ENCODE measurements at places on chromosomes 1 and 21.

DNA sequence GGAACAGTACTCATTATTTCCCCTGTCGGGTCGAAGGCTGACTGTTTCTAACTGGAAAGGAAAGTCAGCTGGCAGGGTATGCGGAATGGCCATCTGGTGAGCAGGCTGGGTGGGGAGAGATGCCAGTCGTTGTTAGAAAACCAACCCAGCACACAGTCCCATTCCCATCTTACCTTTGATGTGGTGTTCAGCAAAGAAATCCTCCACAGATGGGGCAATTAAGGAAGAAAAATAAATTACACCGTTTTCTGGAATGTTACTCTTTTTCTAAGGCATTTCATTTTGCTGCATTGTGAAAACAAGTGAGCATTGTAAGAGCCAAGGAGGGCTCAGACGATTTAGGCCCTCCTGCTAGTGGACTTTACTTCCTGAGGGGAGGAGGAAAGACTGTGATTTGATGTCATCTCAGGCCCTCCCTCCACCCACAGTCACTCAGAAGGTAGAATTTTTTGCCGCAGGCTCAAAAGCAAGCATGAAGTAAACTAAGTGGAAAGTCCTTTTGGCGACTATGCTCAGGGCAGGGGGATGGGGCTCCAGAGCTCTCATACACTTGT, at the start of gene SLC16A4:
Gene SLC16A4 (minus strand): TSS at position 335 of the 554 bp plus-strand sequence. CDS start 1,703 bp downstream, outside the sequence.
- no peak for DNase-seq

GRCh38 chr1:43463479-43463878, 9.7 kb upstream of the HYI start:
- no peak for DNase-seq

DNA sequence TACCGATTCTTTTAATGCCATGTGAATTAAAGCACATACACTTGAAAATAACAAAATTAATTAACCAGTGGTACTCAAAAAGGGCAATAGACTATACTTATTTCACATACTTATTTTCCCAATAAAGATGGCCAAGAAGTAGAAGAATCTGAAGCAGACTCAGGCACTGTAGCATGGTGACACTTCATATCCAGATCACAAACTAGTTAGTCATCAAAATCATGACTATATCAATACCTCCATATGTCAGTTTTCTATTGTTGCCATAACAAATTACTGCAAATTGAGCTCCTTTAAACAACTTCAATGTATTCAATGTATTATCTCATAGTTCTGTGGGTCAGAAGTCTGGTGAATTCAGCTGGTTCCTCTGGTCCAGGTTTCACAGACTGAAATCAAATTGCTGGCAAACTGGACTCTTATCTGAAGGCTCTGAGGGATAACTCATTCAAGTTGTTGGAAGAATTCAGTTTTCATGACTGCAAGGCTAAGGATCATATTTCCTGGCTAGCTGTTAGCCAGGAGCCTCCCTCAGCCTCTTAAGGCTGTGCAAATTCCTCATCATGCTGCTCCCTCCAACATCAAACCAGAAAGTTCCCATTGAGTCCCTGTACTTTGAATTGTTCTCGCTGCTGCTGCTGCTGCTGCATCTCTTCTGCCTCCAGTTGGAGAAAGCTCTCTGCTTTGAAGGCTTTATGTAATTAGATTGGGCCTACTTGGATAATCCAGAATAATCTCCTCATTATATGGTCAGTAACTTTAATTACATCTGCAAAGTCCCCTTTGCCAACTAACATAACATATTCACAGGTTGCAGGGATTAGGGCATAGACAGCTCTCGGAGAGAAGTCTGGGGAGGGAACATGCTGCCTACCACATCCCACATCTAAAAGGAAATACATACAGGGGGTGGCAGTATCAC, 91.5 kb downstream of the MRPL39 start:
- DNase-seq: no peak

- no peak for DNase-seq
Measured at GRCh38 chr1:206540044-206540780, 32.9 kb downstream of the RASSF5 start.

- no peak for DNase-seq
Measured at GRCh38 chr1:66283622-66284041, 250.3 kb upstream of the SGIP1 start.

DNA sequence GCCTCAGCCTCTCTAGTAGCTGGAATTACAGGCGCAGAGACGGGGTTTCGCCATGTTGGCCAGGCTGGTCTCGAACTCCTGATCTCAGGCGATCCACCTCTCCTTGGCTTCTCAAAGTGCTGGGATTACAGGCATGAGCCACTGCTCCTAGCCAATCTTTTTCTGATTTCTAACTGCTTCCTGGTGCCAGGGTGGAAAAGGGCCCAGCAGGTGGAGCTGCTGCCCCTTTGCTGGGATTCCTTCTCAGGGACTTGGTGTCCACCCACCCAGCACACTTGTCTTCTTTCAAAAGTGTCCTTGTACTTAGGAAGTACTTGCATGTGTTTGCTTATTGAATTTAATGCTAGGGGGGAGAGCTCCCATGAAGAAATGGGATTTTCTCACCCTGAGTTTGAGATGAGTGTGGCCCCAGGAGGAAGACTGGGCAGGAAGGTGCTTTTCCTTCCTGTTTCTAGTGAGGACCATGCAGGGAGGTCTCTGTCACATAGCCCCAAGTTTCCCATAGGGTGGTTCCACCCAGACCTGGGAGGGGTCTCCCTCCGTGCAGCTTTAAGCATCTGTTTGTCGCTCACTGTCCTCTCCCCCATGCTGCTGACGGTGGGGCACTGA, 14.2 kb downstream of the UTP11 start:
- DNase-seq: no peak

GRCh38 chr1:24186711-24186992, 437 bp downstream of the IFNLR1 start:
- no peak for DNase-seq

DNA sequence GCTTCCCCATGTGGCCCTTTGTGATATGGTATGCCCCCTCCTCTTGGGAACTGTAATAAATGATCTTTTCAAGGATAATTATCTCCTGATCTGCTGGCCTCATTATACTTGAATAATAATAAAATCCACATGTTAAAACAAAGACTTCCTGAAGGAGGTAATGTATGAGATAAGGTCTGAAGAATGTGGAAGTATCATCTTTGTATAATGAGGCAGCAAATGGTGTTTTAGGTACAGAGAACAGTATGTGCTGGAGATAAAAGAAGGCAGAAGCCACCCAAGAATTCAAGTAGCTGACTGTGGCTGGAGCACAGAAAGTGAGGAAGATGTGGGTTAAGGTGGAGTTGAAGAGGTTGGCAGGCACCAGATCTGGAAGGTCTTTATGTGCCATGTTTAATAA, 12.8 kb upstream of the COG2 start:
- DNase-seq: no peak

GRCh38 chr1:228283476-228284147, 75.8 kb downstream of the OBSCN start:
- DNase-seq: no peak

DNA sequence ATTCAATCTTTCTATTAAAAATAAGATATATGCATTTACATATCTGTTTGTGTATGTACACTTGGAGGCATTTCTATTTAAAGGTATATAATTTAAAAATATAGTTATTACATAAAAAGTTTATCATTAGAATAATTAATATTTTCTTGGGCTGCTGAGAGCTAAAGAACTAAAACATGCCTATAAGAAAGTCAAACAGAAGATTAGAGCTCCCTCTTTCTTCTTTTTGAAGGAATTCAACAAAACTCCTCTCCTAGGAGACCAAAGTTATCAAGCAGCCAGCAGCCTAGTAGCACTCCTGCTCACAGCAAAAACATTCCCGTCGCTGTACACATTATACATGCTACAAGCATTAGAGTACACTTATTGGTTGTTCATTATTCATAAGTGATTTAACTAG, 216.4 kb downstream of the VAV3 start:
- DNase-seq: no peak

- DNase-seq: no peak
Measured at GRCh38 chr1:23395154-23395724, 25.6 kb upstream of the ZNF436 start.

GRCh38 chr1:194447636-194448035, 1261.2 kb upstream of the B3GALT2 start:
- no peak for DNase-seq

DNA sequence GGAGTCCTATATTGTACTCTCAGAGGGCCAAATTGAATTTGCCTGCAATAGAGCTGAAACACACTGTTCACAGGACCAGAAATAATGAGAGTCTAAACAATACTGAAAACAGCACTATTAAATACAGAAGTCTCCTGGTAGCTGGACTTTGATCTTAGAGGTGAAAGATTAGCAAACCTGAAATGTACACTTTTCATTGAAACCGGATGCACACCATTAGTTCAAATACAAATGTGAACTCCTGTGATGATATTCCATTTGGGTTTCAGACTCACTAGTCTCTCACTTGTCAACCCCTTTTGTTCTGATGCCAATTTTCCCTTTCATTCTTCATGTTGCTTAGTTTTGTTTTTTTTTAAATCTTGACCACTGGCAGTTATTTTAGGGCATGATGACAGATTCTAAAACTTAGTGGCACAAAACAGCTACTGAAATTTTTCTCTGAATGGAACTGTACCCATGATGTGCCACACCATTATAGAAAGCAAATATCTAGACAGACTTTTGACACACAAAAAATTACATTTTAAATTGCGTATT, 5.9 kb upstream of the TNFSF4 start:
- no peak for DNase-seq

GRCh38 chr1:3399732-3400131, 54.7 kb upstream of the ARHGEF16 start:
- DNase-seq: no peak

DNA sequence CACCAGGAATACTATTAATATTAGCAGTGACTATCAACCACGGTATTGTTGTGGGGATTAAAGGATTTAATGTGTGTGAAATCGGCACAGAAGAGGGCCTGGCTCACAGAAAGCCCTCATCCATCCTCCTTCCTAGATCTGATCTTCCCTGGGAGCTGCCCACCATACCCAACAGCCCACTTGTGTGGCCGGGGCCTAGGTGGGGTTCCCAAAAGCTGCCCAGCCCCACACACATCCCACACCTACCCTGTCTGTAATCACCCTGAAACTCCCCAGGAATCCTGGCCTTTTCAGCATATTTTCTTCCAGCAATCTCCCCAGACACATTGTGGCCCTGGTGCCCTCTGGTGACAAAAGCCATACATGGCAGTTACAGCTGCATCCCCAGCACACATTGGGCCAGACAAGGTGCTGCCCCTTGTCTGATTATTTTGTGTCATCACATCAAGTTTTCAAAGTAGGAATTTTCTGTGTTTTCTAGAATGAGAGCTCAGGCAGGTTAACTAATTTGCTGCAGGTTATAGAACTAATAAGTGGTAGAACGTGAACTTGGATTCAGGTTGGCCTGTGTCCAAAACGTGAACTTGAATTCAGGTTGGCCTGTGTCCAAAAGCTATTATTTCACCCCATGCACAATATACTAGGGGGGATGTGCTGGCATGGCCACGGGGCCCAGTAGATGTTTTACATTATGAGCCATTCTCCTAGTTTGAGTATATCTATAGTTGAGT, 5.3 kb upstream of the SLC6A9 start:
- no peak for DNase-seq

- no peak for DNase-seq
Measured at GRCh38 chr1:175133673-175134435, 58.7 kb downstream of the KIAA0040 start.

DNA sequence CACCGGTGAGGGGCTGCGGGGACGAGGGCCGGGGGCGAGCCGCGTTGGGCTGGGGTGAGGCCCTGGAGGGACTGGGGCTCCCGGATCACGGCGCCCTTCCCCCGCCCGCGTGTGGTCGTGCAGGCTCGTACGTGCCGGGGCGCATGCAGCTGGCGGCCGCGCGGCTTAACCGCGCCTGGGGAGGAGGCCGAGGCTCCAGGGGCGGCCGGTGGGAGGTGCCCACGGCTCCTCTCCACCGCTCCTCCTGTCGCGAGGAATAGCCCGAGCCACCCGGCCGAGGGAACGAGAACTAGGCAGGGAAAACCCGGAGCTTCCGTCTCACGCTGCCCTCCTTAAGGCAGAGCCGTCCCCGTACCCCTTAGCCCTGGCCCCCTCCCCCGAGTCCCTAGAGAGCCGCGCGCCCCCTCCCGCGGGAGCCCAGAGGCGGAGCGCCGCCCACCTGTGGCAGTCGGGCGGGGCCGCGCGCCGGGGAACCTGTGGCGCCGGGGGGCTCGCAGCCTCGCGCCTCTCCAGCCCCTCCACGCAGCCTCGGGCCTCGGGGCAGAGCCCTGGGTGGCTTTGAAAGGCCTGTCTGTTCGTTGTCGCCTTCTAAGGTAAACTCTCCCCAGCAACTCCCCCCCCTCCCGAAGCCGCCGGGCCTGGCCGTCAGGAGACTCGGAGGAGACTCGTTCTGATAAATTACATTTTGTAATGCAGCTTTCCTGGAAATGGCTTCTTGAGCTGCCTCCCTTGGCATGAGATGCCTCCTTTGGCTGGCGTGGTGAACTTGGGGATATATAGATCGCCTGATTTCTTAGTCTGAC, 746 bp downstream of the AK4 start:
- no peak for DNase-seq

DNA sequence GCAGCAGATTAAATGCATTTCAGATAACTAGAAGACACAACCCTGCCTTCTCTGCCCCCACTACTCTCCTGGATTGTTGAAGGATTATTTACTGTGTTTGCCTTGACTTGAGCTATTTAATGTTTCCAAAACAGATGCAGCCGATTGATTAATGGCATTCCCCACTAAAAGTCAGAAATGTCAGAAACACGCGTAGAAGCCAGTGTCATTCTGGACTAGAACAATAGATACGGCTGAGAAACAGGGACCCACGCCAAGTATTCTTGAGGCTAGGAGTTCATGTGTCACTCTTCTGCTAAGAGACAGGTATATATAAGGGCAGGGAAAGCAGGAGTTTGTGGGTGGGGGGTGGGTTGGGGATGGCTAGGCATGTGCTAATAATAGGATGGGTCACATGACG, 366.7 kb upstream of the PROX1 start:
- DNase-seq: no peak
